Activated effector memory CD4-positive, alpha-beta T cell treated with Interleukin-2 at 50 U/mL for 16 hours (primary cell): ENCODE measurements at places on chromosomes 12 and 14.

GRCh38 chr12:22299294-22299912 lies 35.1 kb downstream of the ST8SIA1 start:
- no peak for DNase-seq

- no peak for DNase-seq
Observed at GRCh38 chr12:124665511-124665910, 98.1 kb upstream of the NCOR2 start.

GRCh38 chr12:50927766-50928224 lies 24.5 kb upstream of the HIGD1C start:
- DNase-seq = no peak

DNA sequence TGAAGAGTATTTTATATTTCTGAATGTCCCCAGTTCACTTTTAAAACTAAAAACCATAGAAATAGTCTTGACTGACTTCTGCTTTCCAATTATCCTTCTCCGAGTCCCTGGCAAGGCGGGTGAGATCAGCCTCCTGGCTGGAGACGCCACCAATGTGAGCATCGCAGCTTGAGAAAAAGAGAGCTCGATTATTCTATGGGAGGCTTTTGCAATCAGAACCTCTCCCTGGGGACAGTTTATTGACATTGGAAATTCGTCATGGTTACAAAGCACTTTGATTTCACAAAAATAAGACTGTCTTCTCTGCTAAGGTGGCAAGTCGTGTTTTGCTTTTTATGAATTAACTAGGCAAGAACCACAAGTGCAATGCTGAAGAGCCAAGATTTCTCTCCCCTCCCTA lies 23.6 kb upstream of the GPHB5 start:
- no peak for DNase-seq

- no peak for DNase-seq
Observed at GRCh38 chr12:25041006-25041741, 92.3 kb upstream of the BCAT1 start.

GRCh38 chr12:6143303-6143675 lies 18.8 kb upstream of the VWF start:
- no peak for DNase-seq

DNA sequence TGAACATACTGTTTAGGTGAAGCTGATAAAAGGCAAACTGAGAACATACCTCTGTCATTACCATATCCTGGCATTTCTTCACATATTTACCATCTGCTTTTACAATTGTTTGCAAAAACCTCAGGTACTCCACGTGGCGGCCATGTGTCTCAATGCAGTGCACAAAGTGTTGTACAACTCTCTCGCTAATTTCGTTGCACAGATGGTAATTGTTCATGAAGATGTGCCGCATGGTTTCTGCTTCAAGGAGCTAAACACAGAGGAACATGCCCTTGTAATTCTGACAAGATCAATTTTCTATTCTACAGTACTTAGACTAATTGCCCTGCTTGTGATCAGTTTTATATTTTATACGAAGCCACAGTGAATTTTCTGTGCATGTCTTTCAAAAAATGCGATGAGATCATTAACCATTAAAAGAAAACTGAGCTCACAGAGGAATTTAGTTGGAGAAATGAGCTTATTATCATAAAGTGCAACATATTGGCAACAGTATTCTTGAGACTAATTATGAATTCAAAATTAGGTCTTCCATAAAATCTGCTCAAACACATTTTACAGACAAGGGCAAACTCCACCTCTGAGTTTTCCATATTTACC lies 233.8 kb downstream of the ITPR2 start:
- no peak for DNase-seq

DNA sequence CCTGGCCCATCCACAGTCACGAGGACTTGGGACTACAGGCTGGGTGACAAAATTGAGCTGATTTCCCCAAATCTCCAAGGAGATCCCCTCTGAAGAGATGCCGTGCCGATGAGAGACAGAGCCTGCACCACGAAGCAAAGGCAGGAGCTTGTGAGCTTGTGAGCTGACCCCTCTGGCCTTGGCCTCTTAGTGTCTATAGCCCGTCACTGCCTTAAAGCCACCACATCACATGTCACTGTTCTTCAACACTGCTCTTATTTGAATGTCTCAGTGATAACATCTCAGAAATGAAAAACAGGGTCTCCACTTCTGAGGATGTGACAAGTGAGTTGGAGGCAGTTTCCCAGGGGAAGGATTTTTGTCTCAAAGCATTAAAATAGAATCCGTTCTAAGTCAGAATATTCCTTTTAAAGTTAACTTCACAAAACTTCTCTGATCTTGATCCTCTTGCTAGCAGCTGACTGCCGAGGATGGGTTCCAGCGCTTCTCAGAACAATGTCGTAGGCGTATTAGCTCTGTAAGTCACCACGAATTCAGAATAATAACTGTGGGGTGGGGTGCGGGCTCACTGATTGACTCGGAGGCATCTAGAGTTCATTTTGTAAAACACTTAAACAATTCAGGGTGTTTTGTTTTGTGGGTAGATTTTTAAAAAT lies 37.5 kb downstream of the CHST11 start:
- peak; percentile 51 for DNase-seq

- no peak for DNase-seq
Observed at GRCh38 chr12:128111333-128111732, 155.6 kb upstream of the TMEM132C start.

- DNase-seq = no peak
Observed at GRCh38 chr12:112524676-112525425, 106.1 kb downstream of the PTPN11 start.

DNA sequence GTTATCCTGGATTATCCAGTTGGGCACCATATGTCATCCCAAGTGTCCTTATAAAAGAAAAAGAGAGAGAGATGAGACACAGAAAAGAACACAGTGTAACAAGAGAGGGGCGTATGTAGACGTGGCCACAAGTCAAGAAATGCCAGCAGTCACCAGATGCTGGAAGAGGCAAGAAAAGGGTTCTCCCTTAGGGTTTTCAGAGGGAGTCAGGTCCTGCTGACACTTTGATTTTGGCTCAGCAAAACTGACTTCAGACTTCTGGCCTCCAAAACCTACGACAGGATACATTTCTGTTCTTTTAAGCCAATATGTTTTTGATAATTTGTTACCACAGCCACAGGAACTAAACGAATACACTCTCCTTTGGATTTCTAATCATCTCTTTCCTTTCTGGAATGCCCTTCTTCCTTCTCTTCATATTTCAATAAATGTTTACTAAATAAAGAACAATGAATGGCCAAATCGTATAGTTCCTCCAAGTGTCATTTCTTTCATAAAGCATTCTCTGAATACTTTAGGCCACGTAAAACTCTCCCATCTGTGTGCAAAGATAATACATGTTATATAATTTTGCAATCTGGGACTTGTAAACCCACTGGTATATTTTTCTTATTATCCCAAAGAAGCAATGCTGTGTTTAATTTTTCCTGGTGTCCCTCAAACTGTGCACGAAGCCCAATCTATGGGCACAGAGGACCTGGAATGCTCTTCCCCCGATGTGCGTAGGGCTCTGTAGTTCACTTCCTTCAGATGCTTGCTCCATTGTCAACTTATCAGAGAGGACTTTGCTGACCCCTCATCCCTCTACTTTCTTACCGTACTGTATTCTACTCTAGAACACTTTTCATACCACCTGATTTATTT lies 303.6 kb downstream of the CEP128 start:
- DNase-seq = no peak

DNA sequence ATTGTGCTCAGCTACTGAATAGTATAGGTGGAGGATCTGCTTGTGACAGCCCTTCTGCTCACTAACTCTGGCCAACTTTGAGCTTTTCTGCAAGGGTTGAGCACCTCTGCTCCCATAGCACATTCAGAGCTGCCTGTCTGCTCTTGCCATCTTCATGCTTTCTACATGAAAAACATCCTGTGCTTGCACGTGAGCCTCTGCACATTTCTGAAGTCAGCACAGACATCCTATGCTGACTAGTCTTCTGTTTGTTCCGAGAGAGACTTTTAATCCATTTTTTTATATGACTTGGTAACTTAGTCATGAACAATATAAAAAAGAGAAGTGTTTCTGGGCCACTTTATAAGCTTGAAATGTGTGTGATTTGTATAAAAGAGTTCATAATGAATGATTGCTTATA lies 969.3 kb downstream of the TMTC2 start:
- no peak for DNase-seq

- no peak for DNase-seq
Observed at GRCh38 chr12:93595351-93595750, 22.9 kb downstream of the SOCS2 start.

DNA sequence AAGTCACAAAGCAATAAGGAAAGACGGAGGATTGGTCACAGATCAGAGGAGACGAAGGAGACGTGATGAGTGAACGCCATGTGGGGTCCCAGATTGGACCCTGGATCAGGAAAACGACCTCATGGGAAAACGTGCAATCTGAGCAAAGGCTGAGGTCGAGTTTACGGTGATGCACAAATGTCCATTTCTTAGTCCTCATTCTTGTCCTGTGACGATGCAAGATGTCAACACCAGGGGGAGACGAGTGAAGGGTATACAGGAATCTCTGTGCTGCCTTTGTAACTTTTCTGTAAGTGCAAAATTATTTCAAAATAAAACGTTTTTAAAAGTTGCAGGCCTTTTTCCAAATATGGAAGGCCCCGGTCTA lies 329.8 kb downstream of the MED13L start:
- no peak for DNase-seq

- DNase-seq = no peak
Observed at GRCh38 chr12:4012977-4013968, 140.1 kb upstream of the PARP11 start.

DNA sequence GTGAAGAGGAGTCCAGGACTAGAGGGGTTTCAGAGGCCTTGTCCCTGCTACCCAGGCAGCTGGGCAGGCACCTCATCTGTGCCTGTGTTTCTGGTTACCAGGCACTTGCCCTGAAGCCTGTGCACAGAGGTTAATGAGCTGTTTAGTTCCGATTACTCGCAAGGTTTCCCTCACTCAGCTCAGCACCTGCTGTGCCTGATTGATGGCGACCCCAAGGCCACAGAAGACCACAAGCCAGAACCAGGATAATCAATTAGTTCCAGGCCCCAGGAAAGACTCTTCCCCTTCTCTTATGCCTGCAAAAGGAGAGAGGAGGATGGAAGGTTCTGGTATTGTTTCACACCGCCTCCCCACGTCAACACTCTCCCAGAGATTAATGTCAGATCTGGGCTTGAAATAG lies 88.8 kb upstream of the NOS1 start:
- no peak for DNase-seq

GRCh38 chr12:109900752-109901580 lies 892 bp downstream of the TCHP start:
- DNase-seq = no peak

DNA sequence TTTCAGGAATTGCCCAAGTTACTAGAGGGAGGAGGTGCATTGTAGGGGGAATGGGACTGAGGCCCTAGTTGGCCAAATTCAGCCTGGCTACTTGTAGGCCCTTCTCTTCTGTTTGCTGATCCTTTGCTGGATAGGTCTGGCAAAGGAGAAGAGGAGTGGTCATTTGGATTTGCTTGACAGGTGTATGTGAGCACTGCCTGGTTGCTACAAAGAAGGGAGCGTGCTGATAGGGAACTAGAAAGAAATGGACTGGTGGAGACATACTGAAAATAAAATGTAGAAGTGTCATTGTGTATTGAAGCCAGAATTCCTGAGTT lies 3.6 kb downstream of the PSMA6 start:
- no peak for DNase-seq

DNA sequence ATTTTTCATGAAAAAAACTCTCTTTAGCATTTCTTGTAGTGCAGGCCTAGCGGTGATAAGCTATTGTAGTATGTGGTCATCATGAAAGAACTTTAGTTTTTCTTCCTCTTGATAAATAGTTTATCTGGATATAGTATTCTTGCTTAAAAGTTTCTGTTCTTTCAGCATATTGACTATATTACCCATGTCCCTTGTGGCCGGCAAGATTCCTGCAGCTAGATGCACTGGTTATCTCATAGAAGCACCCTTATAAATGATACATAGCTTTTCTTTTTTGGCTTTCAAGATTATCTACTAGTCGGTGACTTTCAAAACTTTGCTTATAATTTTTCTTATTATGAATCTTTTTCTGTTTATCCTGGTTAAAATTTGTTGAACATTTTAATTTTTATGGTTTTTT lies 234.8 kb downstream of the ALG10 start:
- DNase-seq = no peak

GRCh38 chr14:21043974-21044618 lies 1.9 kb downstream of the RNASE7 start:
- DNase-seq = peak; percentile 18

GRCh38 chr12:26431211-26431610 lies 235.8 kb downstream of the SSPN start:
- DNase-seq = no peak

- no peak for DNase-seq
Observed at GRCh38 chr14:78157494-78158437, 12.4 kb upstream of the NRXN3 start.

DNA sequence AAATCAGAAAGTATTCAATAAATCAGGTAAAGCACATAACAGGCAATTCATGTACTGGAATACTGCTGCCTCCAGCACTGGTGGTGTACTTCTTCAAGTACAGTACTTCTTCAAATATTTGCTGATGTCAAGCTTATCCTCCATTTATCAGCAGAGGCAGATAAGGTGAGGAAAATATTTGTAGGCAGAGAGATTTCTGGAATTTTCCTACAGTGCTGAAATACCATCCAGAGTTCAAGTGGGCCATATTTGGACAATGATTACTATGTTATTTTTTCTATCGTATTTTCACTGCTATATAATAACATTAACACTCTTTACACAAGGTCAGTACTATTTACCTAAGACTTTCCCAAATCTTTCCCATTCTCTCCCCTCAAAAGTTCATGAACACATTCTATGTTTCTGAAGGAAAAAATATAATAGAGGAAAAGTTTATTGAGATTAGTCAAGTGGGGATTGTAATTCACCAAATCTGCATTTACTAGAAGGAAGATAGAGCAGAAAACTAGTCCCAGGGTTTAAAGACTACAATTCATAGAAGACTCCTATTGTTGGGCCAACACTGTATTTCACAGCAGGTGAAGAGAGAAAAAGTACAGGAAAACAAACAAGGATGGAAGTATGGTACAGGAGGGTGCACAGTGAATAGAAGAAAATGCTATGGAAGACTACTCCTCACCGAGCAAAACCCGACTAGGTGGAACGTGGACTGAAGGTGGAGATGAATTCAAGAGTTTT lies 141.1 kb downstream of the PAWR start:
- DNase-seq = no peak

- no peak for DNase-seq
Observed at GRCh38 chr14:96582995-96583394, 80.8 kb downstream of the PAPOLA start.

GRCh38 chr12:5187136-5187535 lies 143.5 kb downstream of the KCNA5 start:
- no peak for DNase-seq

GRCh38 chr12:74790931-74791330 lies 253.3 kb downstream of the ATXN7L3B start:
- DNase-seq = no peak

DNA sequence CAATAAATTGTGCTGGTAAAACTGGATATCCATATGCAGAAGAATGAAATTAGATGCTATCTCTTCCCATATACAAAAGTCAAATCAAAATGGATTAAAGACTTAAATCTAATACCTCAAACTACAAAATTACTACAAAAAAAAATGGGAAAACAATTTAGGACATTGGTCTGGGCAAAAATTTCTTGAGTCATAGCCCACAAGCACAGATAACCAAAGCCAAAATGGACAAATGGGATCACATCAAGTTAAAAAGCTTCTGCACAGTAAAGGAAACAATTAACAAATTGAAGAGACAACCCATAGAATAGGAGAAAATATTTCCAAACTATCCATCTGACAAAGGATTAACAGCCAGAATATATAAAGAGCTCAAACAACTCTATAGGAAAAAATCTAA lies 264.6 kb downstream of the NUAK1 start:
- DNase-seq = no peak

GRCh38 chr12:130114952-130115351 lies 47.3 kb upstream of the FZD10 start:
- no peak for DNase-seq
